Cardiac septum (tissue), 1 donor: ENCODE measurements at places on chromosomes 2 and 18. TPM values are rescaled to one million over a fixed set of nuclear protein-coding genes. Genes with fewer than 3 reads are reported as not detected.

XIRP2 gene
- total RNA-seq = 537 TPM

FHL2 gene
- total RNA-seq = 467 TPM

NDUFAF7 gene
- 24.2 TPM for total RNA-seq

SH3RF3 gene
- total RNA-seq = 11.2 TPM

SP9 gene
- not detected for total RNA-seq

DAPL1 gene
- total RNA-seq = not detected

ING5 gene
- 14.9 TPM for total RNA-seq

LRRC30 gene
- total RNA-seq = not detected
